ENCODE measurements at places on chromosomes 2 and 18. TPM values are rescaled to one million over a fixed set of nuclear protein-coding genes. Genes with fewer than 3 reads are reported as not detected.

DNA sequence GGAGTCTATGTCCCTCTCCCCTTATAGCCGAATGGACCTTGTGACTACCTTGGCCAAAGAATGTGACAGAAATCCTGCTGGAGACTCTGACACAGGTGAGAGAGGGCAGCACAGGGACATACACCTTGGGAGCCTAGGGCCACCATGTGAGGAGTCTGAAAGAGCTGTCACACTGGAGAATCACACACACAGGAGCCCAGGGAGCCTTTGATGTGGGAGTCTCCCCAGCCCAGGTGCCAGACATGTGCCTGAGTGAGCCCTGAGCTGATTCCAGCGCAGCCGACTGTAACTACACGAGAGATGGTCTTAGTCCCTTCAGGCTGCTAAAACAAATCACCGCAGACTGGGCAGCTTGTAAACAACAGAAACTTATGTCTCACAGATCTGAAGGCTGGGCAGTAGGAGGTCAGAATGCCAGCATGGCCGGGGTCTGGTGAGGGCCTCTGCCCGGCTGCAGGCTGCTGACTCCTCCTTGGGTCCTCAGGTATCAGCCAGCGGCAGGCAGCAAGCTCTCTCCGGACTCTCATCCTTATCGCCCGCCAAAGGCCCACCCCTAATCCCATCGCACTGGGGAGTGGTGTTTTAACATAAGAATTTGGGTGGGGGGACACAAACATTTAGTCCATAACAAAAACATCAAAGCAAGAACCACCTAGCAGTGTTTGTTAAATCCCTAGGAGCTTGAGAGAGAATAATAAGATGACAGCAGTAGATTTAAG, 63.8 kb upstream of the GPR45 start:
- H3K4me3 ChIP-seq = no peak overlapping the region
- no peaks in the 10 kb centered on the region for H3K36me3 ChIP-seq
- H3K27me3 ChIP-seq = peaks cover 9% of the 10 kb centered on the region
- H3K4me1 ChIP-seq = no peaks in the 10 kb centered on the region

DNA sequence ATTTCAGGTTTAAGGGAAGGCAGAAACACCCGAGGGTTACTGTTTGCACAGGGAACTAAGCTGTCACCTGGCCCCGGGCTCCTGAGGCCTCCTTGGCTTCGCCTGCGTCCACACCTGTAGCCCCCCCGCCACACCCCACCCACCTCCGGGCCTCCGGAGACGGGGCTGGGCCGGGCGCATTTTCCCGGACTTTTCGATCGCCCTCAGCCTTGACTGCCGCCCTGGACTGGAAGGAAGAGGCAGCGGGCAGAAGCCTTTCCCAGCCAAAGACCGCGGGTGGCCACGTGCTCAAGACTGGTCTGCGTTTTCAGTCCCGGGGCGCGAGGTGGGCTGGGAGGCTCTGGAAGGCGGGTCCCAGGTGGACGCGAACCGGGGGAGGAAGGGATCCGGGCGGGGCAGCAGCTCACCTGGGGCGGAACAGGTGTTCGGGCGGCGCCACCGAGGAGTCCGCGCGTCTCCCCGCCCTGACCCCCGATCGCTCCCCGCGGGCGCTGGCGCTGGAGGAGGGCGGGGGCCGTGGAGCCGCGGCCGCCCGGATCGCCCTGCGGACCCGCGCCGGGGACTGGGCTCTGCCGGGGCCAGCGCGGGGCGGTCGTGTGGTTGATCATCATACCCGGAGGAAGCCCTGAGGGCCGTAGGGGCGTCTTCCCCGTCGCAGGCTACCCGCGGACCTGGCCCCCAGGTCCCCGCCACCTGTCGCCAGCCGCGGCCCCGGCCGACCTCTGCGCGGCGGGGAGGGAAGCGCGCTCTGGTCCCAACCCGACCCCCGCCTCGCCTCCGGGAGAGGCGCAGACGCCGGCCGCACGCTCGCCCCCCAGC, 3.2 kb downstream of the ID2 start:
- H3K4me1 ChIP-seq = peaks cover 26% of the 10 kb centered on the region
- no peaks in the 10 kb centered on the region for H3K27me3 ChIP-seq
- peaks cover 22% of the 10 kb centered on the region for H3K36me3 ChIP-seq
- peak overlapping the region; percentile 92 for H3K4me3 ChIP-seq
- DNase-seq = peak; percentile 48

- no peak overlapping the region for H3K27ac ChIP-seq
- H3K4me1 ChIP-seq = no peaks in the 10 kb centered on the region
Measured at GRCh38 chr2:192500550-192501200, 305.9 kb upstream of the TMEFF2 start.

Gene TEKT4
- total RNA-seq = not detected

DNA sequence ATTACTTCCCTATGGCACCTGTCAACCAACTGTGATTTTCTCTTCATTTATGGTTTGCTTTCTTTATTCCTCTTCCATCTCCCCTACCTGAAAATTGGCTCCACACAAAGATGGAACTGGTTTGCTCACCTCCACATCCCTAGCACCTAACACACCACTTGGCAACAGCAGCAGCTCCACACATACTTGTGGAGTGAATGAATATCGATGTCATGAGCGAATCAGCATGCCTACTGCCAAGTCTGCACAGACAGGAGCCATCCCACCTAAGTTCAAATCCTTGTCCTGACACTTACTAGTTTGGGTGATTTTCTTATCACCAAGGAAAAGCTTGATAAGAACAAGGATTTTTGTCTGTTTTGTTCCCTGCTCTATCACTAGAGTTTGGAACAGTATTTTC, 191.4 kb upstream of the TMEM200C start:
- H3K36me3 ChIP-seq = no peaks in the 10 kb centered on the region
- H3K27me3 ChIP-seq = no peaks in the 10 kb centered on the region
- no peak overlapping the region for H3K27ac ChIP-seq
- H3K4me1 ChIP-seq = peaks cover 8% of the 10 kb centered on the region

GRCh38 chr2:47205576-47206141, 50.6 kb upstream of the STPG4 start:
- H3K4me3 ChIP-seq = no peak overlapping the region
- H3K27ac ChIP-seq = no peak overlapping the region
- no peak for DNase-seq
- no peaks in the 10 kb centered on the region for H3K4me1 ChIP-seq

Gene SALL3
- not detected for total RNA-seq

- DNase-seq = peak; percentile 74
- H3K36me3 ChIP-seq = peaks cover 27% of the 10 kb centered on the region
- H3K4me3 ChIP-seq = peak overlapping the region; percentile 71
- H3K27me3 ChIP-seq = no peaks in the 10 kb centered on the region
- peaks cover 51% of the 10 kb centered on the region for H3K4me1 ChIP-seq
Measured at GRCh38 chr2:70094978-70095719, 7.9 kb downstream of the PCBP1 start.

- no peak for DNase-seq
- no peaks in the 10 kb centered on the region for H3K27me3 ChIP-seq
- H3K4me1 ChIP-seq = no peaks in the 10 kb centered on the region
- H3K4me3 ChIP-seq = no peak overlapping the region
- no peaks in the 10 kb centered on the region for H3K36me3 ChIP-seq
Measured at GRCh38 chr2:15047184-15047583, 414.7 kb downstream of the LRATD1 start.

Gene SRD5A2
- not detected for total RNA-seq

Gene KANSL3
- 47.2 TPM for total RNA-seq

Gene OST4
- total RNA-seq = 386 TPM

- no peaks in the 10 kb centered on the region for H3K4me1 ChIP-seq
- H3K27me3 ChIP-seq = peaks cover 5% of the 10 kb centered on the region
- DNase-seq = no peak
- no peaks in the 10 kb centered on the region for H3K36me3 ChIP-seq
Measured at GRCh38 chr2:9285921-9286320, 79.3 kb downstream of the ASAP2 start.

GRCh38 chr2:48566592-48567310, 36.8 kb downstream of the STON1 start:
- no peak for DNase-seq
- no peaks in the 10 kb centered on the region for H3K27me3 ChIP-seq
- H3K27ac ChIP-seq = no peak overlapping the region
- peaks cover 2% of the 10 kb centered on the region for H3K4me1 ChIP-seq
- no peak overlapping the region for H3K4me3 ChIP-seq

Gene STON1
- total RNA-seq = 1.9 TPM

DNA sequence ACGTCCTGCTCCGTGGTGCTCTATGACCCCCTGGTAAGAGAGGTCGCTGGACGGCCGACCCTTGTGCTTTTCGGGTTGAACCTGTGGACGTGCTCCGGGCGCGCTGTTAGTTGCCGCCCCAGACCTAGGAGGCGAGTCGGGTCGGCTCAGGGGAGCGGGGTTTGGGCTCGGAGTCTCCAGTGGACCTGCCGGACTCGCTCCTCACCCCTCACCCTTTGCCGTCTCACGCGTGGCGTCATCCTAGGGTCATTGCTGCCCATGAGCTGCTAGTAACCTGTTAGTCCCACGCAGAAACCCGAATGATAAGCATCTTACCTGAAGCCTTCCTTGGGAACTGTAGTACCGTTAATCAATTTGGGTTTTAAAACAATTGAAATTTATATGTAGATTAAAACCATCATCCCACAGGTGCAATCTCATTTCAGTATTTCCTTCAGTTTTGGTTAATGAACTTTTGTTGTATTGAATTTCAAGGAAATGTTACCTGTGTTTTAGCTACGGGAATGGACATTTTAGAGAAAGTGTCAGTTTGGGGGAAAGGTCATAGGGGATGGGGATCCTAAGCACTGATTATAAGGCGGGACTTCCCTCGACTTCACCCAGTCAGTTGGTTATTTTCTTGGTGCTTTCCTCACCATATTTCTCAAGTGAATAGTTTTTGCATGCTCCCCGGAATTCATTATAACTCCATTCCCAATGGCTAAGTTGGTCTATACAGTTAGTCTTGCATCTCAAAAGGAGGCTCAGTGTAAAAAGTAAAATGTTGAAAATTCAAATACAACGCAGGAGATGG, 536 bp downstream of the ELP2 start:
- peak overlapping the region; percentile 97 for H3K27ac ChIP-seq
- peaks cover 56% of the 10 kb centered on the region for H3K4me1 ChIP-seq
- peaks cover 14% of the 10 kb centered on the region for H3K36me3 ChIP-seq
- DNase-seq = no peak
- H3K27me3 ChIP-seq = no peaks in the 10 kb centered on the region

GRCh38 chr2:17756668-17757067, 2.7 kb downstream of the GEN1 start:
- H3K4me1 ChIP-seq = peaks cover 43% of the 10 kb centered on the region
- no peak overlapping the region for H3K27ac ChIP-seq
- no peaks in the 10 kb centered on the region for H3K27me3 ChIP-seq
- peaks cover 10% of the 10 kb centered on the region for H3K36me3 ChIP-seq

GRCh38 chr2:223414646-223415045, 187.5 kb downstream of the SCG2 start:
- H3K4me1 ChIP-seq = no peaks in the 10 kb centered on the region
- H3K27me3 ChIP-seq = no peaks in the 10 kb centered on the region
- no peak for DNase-seq
- no peak overlapping the region for H3K4me3 ChIP-seq
- no peak overlapping the region for H3K27ac ChIP-seq

DNA sequence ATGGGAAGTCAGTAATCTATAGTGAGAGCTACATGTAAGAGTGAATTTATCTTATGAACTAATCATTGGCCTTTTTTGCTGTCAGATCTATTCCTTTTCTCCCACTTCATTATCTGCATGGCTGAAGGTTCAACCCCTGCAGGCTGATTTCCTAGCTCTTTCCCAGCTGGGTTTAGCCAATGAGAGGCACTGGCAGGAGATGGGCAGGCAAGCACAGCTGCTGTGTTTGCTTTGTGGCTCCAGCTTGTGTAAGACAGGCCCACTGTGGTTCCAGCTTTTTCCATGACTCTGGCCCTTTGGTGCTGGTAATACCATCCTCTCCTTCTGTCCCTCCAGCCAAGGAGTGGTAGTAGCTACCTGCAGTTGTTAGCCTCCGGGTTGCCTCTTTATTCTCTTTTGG, 248.8 kb downstream of the PLCL1 start:
- H3K36me3 ChIP-seq = peaks cover 2% of the 10 kb centered on the region
- no peak for DNase-seq
- H3K27ac ChIP-seq = no peak overlapping the region
- H3K27me3 ChIP-seq = no peaks in the 10 kb centered on the region
- no peak overlapping the region for H3K4me3 ChIP-seq

- no peaks in the 10 kb centered on the region for H3K36me3 ChIP-seq
- no peak for DNase-seq
- H3K27me3 ChIP-seq = no peaks in the 10 kb centered on the region
- no peak overlapping the region for H3K4me3 ChIP-seq
Measured at GRCh38 chr2:212414767-212415211, 123.8 kb downstream of the ERBB4 start.

GRCh38 chr2:42764096-42764495, at the start of gene OXER1:
Gene OXER1, minus strand, starts transcription at chr2:42764135. Its CDS starts 73 bp downstream, at chr2:42764062.
- peak within 1 kb of the TSS; percentile 19 for H3K27ac ChIP-seq
- no peaks in the 10 kb centered on the region for H3K36me3 ChIP-seq
- no peaks in the 10 kb centered on the region for H3K4me1 ChIP-seq
- H3K4me3 ChIP-seq = no peak within 1 kb of the TSS
- DNase-seq = no peak

DNA sequence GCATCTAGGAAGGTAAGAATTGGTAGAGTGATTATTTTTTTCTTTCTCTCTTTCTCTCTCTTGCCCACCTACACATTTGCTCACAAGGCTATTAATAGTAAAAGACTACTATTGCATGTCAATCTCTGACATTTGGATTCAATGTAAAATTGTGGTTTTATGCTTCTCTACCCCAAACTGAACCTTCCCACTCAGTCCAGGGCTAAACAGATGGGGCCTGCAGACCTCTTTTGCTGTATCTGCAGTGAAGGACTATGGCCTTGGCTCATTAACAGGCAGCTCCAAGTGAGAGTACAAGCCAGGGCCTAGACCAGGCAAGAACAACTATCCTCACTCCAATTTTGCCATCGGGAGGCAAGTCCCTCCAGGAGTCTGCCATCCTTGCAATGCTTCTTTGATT, 68.3 kb upstream of the ARL4C start:
- no peak overlapping the region for H3K4me3 ChIP-seq
- H3K27me3 ChIP-seq = peaks cover 6% of the 10 kb centered on the region
- no peak for DNase-seq
- no peak overlapping the region for H3K27ac ChIP-seq
- H3K36me3 ChIP-seq = no peaks in the 10 kb centered on the region

Gene EPAS1
- total RNA-seq = 7.9 TPM

DNA sequence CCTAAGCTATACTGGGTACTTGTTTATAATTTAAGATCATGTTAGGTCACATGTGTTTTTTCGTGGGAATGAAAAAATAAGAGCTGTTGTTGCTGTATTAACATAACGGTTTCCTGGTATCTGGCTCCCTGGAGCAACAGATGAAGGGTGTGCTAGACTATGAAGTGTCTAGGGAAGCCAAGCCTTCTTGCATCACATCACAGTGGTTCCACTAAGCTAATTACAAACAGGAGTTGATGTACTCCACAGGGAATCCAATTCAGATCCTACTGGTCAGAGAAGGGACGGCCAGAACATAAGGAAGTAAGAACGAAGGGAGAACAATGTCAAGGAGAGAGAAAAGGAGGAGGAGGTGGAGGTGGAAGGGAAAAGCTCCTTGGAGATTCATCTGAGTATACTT, 193.0 kb upstream of the CYP26B1 start:
- no peaks in the 10 kb centered on the region for H3K4me1 ChIP-seq
- no peak overlapping the region for H3K4me3 ChIP-seq
- H3K36me3 ChIP-seq = no peaks in the 10 kb centered on the region
- DNase-seq = no peak
- no peaks in the 10 kb centered on the region for H3K27me3 ChIP-seq
- no peak overlapping the region for H3K27ac ChIP-seq
